ELF-1 (cell line): ENCODE measurements at places on chromosomes 1 and 21.

DNA sequence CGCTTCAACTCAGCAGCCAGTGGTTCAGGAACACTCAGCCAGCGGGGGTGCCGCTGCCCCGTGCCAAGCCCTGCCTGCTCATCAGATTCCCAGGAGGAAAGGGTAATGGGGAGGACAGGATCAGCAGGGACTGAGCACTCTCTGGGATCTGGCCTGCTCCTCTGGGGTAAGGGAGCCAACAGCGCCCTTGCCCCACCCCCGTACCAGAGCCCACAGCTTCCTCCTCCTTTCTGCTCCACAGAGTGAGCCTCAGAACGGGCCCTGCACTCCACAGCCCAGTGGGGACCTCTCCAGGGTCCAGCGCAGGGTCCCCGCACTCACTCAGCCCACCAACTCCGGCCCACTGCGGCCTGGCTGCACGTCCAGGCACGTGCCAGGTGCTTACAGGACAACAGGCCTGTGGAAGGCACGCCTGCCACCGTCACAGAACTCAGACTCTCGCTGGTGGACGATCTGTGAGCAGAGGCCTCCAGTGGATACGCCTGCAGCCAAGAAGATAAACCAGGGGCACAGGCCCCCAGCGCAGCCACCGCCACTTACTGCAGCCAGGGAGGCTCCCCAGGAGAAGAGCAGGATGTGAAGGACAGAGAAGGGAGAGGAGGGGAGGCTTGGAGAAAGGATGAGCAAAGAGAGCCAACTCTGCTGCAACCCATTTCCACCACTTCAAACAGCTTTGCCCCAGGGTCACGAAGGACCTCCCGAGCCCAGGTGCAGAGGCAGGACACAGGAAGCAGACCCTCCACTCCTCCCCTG, 2.1 kb downstream of the MEGF6 start:
- DNase-seq: no peak

- DNase-seq: no peak
Measured at GRCh38 chr1:117110774-117111173, 10.8 kb downstream of the TRIM45 start.

- DNase-seq: no peak
Measured at GRCh38 chr1:57353654-57354053, 70.2 kb downstream of the DAB1 start.

DNA sequence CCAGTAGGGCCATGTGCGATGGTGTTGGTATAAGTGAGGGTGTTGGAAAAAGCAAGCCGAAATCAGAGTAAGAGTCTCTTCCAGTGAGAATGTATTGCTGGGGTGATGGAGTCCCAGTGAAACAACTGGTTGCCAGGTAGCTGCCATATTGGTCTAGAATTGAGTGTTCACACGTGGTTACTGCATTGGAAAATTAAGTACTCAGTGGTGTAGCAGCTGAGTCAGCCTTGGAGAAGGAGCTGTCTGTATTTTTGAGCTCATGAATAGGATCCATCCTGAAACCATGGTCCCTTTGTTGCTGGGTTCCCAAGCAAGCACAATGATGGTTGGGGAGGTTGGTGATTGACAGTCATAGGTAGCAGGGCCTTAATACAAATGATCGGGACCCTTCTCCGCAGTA, 235.3 kb downstream of the DYRK1A start:
- no peak for DNase-seq

DNA sequence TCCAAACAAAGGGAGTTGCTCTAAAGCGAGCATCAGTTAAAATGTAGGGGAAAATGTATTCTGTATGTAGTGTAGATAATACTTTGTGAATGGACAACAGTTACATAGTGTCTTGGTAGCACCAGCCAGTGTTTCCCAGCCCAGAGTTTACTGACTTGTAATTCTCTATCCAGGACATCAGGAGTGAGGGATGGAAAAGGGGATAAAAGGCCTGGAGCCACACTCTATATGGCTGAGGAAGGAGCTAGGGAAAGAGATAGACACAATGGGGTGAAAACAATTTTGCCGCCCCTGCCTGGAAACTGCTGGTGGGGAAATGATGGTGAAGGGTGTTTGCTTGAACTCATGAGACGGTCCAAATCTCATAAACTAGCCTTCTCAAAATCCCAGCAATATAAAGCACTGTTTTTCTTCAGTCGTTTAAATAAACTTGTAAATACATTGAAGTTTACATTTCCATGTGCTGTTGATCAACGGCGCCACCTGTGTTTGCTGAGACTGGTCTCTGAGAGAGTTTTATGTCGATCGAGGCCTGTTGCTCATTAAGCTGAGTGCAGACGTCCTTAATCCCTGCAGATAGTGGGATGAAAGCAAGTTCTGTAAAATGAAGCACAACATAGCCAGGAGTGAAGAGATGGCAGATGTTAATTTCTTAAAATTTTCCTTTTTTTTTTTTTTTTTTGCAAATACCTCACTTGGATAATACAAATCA, 27.9 kb upstream of the AGO1 start:
- no peak for DNase-seq

- peak; percentile 45 for DNase-seq
Measured at GRCh38 chr1:178945763-178946266, 74.9 kb upstream of the ANGPTL1 start.

- DNase-seq: peak; percentile 60
Measured at GRCh38 chr1:229150518-229150917, 120.4 kb upstream of the RAB4A start.

- no peak for DNase-seq
Measured at GRCh38 chr1:206521694-206522402, 14.5 kb downstream of the RASSF5 start.

DNA sequence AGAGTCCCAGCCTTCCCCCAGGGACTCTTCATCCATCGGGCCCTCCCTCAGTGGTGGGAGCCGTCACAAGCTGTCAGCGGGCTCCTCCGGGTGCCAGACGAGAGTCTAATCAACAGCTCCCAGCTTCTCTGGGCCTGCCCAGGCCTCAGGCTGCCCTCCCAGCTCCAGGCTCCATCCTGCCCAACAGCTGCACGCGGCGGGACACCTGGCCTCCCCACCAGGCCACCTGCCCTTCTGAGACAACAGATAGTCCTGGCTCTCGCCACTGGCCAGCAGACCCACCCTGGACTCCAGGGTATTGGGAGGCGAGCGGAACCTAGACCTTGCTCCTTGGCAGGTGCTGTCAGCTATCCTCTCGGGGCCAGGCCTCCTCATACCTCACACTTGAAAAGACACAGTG, 3.1 kb downstream of the WNT4 start:
- no peak for DNase-seq

DNA sequence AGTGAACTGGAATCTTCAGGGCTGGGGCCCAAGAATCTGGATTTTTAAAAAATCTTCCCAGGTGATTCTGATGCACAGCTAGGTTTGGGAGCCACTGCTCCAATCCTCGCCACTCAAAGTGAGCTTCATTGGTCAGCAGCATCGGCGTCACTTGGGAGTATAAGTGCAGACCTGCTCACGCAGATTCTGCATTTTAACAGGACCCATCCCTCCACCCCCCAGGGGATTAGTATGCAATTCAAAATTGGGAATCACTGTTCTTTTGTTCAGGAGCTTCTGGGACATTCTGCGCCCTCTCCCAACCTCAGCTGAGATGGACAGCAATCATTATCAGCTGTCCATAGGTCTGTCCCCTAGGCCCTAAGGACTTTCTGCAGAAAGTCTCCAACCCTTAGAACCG, 53.5 kb downstream of the LGR6 start:
- DNase-seq: no peak

DNA sequence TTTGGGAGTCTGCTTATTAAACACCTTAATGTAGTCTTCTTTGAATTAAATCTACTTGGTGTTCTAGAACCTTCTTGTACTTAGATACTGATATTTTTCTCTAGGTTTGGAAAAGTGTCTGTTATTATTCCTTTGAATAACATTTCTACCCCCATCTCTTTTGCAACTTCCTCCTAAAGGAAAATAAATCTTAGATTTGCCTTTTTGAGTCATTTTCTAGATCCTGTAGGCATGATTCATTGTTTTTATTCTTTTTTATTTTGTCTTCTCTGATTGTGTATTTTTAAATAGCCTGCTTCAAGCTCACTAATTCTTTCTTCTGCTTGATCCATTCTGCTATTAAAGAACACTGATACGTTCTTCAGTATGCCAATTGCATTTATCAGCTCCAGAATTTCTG, 155.9 kb upstream of the NEGR1 start:
- DNase-seq: no peak

DNA sequence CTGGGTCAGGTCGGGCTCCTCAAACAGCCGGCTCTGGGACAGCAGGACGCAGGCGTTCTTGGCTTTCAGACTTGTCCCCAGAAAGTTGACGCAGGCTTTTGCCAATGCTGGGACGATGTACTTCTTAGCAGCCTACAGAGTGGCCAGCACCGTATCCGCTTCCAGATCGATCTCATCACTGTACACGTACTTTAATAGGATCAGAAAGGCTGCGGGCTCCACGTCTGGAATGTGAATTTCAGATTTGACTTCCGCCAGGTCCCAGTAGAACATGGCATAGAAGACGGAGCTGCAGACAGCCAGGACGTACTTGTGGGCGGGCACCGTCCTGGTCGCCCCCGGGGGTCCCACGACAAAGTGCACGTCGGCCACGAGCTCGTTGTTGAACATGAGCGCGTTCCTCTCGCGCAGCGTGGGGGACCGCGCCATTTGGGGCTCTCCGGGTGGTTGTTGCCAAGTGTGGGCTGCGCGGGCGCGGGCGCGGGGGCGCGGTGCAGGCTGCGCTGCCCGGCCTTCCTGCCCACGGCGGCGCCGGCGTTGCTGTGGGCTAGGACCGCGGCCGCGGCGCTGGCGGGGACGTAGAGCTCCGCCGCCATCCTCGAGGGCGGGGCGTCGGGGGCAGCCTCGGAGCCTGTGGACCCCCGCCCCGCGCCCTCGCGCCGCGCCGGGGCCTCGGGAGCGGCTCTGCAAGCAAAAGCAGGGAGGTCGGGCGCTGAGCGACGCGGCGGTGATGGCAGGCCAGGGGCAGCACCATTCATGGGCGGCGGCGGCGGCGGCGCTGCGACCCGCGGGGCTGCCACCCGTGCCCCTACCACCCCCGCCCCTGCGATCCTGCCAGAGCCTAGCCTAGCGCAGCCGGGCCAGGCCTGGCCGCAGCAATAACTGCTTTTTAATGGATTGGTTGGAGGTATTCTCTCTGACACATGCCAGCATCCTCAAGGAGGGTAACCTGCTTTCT, 10.6 kb downstream of the CNR2 start:
- no peak for DNase-seq

GRCh38 chr1:223253916-223254315, 110.1 kb downstream of the SUSD4 start:
- DNase-seq: no peak

DNA sequence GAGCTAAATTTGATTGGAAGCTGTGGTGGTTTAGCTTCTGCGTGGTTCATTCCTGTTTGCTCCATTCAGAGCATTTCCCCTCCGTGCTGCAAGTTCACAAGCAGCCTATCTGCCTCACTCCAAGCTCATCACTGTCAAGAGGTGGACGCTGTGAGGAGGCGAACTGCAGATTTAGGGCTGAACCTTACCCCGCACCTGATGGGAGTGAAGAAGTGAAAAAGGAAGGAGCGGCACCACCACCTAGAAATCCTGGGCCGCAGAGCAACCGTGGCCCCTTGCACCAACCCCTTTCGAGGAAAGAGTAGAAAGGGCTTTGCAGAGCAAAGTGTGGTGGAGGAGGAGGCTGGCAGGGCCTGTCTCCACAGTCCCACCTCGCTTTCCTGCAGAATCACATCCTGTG, 117.4 kb downstream of the IER5 start:
- DNase-seq: no peak

- DNase-seq: no peak
Measured at GRCh38 chr1:201038186-201038876, 14.8 kb upstream of the KIF21B start.

- DNase-seq: no peak
Measured at GRCh38 chr1:57341721-57342120, 82.1 kb downstream of the DAB1 start.

GRCh38 chr21:27674041-27674615, 707.2 kb upstream of the ADAMTS5 start:
- DNase-seq: no peak

GRCh38 chr21:35294231-35294898, 245.3 kb upstream of the RUNX1 start:
- DNase-seq: peak; percentile 34

DNA sequence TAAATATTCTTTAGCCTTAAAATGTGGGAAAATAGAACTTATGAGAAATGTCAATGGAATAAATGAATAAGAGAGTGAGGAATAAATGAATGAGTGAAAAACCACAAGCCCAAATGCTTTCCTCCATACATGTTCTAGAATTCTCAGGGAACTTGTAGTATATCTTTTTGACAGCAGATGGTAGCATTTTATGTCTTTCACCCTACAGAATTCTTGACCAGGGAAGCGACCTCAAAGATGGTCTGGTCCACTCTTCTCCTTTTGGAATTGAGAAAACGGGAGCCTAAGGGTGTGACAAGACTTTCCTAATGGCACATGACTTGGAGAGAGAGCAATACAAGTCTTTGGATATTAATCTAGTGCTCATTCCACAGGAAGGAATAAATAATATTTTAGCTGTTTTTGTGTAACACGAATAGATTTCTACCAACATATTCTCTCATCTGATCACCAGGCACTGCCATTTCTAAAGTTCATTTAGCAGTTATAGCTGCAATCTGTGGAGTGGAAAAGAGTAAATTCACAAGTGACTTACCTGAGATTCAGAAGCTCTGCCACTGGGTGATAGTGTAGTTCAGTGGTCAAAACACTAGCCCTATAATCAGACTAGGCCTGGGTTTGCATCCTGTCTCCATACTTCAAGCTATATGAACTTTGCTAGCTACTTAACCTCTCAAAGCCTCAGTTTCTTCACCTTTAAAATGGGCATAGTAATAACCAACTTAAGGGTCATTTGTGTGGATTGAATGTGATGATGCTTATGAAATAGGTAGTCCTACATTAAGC, 15.0 kb upstream of the F5 start:
- DNase-seq: no peak

DNA sequence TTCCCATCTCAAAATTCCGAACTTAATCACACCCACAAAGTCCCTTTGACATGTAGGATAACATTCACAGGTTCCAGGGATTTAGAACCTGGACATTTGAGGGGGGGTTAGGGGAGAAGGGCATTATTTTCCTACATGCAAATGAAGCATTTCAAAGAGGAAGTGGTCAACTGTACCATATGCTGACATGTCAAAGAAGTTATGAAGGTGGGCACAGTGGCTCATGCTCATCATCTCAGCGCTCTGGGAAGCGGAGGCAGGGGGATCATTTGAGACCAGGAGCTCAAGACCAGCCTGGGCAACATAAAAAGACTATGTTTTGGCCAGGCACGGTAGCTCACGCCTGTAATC, 35.7 kb downstream of the PTP4A2 start:
- no peak for DNase-seq

- DNase-seq: no peak
Measured at GRCh38 chr1:12016182-12016581, 3.1 kb upstream of the MIIP start.

- DNase-seq: no peak
Measured at GRCh38 chr1:212595787-212596714, 12.5 kb upstream of the ATF3 start.

- DNase-seq: peak; percentile 93
Measured at GRCh38 chr1:22780696-22781095, 70.1 kb downstream of the EPHB2 start.

- no peak for DNase-seq
Measured at GRCh38 chr1:12598974-12599373, 19.0 kb downstream of the DHRS3 start.
